Activated CD8-positive, alpha-beta memory T cell treated with anti-CD3 and anti-CD28 coated beads, Interleukin-2, amount 10 ng/mL, durations not matched to agents 7 days and 5 days (primary cell): ENCODE measurements at places on chromosomes 3 and 15. TPM values are rescaled to one million over a fixed set of nuclear protein-coding genes. Genes with fewer than 3 reads are reported as not detected.

The MDFIC2 gene
- total RNA-seq: not detected

The LRRIQ4 gene
- total RNA-seq: 0.35 TPM

DNA sequence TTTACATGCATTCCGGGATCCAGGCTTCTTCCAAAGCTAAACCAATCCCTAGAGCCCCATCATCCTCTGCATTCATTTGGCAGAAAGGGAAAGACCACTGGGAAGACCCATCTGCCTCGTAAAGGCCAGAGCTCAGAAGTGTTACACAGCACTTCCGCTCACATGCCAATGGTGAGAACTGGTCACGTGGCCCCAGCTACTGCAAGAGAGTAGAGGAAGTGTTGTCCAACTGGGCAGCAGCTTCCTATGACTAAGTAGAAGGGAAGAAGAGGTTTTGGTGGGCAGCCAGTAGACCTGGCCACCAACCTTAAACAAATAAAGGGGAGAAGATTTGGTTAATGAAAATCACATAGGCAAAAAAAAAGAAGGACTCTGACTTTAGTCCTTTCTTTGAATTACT is 74.4 kb upstream of the PPP2R3A start:
- DNase-seq: no peak

DNA sequence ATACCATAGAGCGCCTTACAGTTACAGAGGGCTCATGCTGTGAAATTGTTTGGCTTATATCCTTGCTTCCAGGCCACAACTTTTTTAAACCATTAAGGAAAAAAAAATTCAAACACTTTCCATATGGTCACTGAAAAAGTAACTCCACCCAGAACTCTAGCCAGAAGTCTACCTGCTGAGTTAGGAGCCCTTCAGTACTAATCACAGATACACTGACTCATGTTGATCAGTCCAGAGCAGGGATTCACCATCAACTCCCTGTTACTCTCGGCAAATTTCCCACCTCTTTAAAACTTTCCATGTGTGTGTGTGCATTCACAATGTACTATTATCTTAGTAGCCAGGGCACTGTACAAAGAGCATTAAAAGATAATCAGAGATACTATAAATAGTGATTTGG is 372.8 kb downstream of the MAGI1 start:
- DNase-seq: no peak

DNA sequence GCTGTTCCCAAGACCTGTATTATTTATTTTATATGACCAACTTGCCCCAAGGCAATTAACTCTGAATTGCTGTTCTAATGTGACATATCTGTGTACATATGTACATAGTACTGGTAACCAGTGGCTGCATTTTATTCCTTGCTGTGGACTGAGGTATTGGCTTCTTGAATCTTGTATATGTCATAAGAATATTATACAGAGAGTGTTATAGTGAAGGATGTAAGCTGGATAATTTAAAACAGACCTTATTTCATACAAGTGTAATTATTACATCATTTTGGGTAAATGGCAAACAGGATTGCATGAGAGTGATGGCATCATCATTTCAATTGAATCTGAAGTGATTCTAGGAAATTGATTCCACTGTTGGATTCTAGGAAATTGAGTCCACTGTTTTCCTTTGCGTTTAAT is 32.9 kb downstream of the B3GALNT1 start:
- DNase-seq: no peak

GRCh38 chr3:140206196-140207040 is 271.4 kb downstream of the CLSTN2 start:
- no peak for DNase-seq

DNA sequence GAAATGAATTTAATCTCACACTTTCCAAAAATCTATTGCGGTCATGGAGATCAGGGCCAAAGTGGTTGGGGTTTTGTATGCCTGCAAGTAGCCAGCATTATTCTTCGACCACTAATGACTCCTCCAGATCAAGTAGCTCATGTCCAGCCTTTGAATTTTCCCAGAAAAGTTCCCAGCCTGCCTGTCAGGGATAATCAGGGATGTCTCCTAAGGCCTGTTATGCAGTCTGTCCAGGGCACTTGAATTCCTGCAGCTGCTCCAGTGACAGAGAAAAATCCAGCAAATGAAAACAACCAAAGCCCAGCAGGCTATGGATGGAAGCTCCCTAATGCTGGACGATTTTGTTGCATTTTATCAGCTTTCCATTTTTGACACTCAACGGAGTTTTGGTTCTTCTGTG is 215.4 kb downstream of the ADAMTSL3 start:
- DNase-seq: no peak
